ENCODE measurements at places on chromosomes 1 and 21. TPM values are rescaled to one million over a fixed set of nuclear protein-coding genes. Genes with fewer than 3 reads are reported as not detected.

Gene LRRC39
- total RNA-seq, result 0.13 TPM

- no peak for DNase-seq
Measured at GRCh38 chr1:15938628-15939161, 37.2 kb downstream of the ZBTB17 start.

GRCh38 chr1:14109276-14109635 is 409.3 kb downstream of the PRDM2 start:
- DNase-seq, result no peak

GRCh38 chr1:207923121-207923520 is 12.2 kb upstream of the CD34 start:
- DNase-seq, result no peak
